ENCODE measurements at places on chromosomes 2 and 18.

DNA sequence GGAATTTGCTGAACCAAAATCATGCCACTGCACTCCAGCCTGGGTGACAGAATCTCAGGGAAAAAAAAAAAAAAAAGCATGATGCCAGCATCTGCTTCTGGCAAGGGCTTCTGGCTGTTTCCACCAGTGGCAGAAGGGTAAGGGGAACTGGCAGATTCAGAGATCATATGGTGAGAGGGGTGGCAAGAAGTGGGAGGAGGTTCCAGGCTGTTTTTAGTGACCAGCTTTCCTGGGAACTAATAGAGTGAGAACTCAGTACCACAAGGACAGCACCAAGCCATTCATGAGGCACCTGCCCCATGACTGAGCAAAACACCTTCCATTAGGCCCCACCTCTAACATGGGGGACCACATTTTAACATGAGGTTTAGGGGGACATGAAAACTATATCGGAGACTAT lies 18.4 kb upstream of the CLASP1 start:
- no peak for DNase-seq

GRCh38 chr2:54504866-54505265 lies 48.7 kb downstream of the SPTBN1 start:
- no peak for DNase-seq

DNA sequence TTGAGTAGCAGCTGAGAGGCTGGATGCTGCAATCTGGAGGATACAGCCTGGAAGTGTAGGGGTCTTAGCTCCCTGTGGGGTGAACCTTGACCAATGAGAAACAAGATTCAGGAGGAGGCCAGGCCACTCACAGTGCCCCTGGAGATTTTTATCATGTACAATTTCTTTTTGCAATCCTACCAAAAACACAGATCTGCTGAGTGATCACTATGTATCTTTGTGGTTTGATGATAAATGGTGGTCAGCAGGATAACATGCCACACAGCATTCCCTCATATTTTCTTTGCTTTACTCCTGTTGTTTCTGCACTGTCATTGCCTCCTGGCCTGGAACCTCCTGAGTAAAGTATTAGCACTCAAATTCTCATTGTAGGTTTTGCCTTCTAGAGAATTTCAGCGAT lies 357.9 kb downstream of the THSD7B start:
- no peak for DNase-seq

- DNase-seq, result no peak
These were observed 3.4 kb upstream of the ITGB6 start for GRCh38 chr2:160203422-160203821.

GRCh38 chr2:130873700-130874346 lies 37.1 kb downstream of the ARHGEF4 start:
- DNase-seq, result peak; percentile 76

- no peak for DNase-seq
These were observed 286.3 kb downstream of the OSR1 start for GRCh38 chr2:19072161-19072560.

DNA sequence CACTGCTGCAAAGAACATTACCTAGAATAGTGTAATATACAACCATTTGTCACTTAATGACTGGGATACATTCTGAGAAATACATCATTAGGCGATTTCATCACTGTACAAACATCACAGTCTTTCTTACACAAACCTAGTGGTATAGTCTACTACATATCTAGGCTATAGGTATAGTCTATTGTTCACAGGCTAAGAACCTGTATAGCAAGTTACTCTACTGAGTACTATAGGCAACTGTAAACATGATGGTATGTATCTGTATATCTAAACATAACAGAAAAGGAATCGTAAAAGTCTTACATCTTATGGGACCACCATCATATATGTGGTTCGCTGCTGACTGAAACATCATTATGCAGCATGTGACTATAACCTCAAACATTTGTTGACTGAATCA lies 21.4 kb downstream of the SP3 start:
- no peak for DNase-seq

DNA sequence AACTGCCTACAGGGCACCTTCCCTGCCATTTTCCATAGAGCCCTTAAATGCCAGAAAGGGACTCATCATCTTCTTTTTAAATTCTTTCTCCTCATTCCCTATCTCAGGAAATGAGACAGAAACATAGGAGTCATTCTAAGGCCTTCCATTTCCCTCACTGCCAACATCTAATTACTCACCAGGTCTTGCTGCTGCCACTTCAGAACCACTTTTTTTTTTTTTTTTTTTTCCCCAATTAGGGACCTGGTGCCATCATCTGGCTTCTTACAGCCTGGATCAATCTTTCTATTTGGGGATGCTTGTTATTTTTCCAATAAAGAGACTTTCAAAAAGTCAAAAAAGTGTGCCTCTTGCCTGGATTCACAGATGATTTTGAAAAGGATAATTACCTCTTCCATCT lies 373.4 kb downstream of the LPIN1 start:
- no peak for DNase-seq

DNA sequence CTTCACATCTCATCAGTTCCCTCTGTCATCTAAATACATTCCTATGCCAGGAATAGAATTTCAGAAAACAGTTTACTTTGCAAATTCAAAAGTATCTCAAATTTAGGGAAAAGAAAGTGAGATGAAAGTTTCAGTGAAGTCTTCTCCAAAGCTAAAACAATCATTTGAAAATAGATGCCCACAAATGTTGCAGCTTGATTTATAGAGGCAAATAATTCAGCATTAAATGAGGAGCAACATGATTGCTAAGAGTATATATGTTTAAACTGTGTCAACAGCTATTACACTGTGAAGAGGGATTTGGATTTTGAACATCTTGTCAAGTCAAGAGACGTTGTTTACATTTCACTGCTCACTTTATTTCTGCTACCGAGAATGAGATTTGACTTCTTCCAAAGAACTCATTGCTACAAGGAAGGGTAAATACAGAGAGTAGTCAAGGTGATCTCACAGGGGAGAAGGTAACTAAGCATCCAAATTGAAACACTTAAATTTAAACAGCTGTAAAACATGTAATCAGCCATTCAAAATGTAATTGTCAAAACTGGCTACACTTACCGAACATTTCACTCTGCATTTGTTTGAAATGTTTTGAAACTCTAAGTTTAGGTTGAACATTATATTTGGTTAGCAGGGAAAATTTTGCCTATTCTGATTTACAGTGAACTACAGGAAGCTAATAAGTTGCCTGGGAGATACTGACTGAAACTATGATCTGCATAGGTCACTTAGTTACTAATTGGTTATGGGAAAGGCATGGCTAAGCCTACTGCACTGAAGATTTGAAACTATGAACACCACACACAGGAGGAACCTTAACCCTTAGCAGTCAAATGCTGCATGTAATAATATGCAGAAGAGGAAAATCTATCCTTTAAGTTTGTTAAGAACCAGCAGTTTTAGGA lies 33.2 kb upstream of the GALNT3 start:
- no peak for DNase-seq

DNA sequence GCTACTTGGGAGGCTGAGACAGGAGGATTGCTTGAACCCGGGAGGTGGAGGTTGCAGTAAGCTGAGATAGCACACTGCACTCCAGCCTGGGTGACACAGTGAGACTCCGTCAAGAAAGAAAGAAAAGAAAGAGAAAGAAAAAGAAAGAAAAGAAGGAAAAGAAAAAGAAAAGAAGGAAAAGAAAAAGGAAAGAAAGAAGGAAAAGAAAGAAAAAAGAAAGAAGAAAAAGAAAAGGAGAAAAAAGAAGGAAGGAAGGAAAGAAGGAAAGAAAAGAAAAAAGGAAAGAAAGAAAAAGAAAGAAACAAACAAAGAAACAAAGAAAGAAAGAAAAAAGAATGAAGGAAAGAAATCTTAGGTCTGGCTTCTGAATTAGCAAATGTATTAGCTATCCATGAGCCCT lies 150.4 kb downstream of the TMEM163 start:
- DNase-seq, result no peak

- DNase-seq, result no peak
These were observed 12.3 kb upstream of the C2orf42 start for GRCh38 chr2:70203086-70203485.

DNA sequence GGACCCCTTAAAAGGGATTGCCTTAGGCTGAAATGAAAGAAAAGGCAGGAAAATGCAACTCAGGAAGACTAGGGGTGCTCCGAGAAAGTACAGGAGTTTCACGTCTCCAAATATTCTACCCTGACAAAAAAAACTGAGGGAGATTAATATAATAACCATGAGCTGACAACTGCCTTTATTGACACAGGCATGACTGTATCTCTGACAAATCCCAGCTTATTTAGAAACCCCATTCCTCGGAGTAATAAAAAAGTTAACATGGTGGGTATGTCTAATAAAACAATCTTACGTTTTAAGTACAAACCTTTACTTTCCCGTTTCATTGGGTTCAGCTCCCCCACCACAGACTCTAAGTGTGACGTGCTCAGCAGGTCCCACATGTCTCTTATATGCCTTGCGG lies 7.9 kb upstream of the RBFA start:
- DNase-seq, result no peak

GRCh38 chr18:27520401-27520800 lies 335.3 kb upstream of the CHST9 start:
- no peak for DNase-seq

GRCh38 chr18:54444319-54444914 lies 86.7 kb downstream of the C18orf54 start:
- DNase-seq, result no peak

- no peak for DNase-seq
These were observed 3.2 kb downstream of the SNED1 start for GRCh38 chr2:241001413-241002274.

GRCh38 chr18:9714266-9715087 lies 6.4 kb downstream of the RAB31 start:
- DNase-seq, result no peak

GRCh38 chr2:200810252-200810997 lies 1.3 kb upstream of the BZW1 start:
- DNase-seq, result no peak

- no peak for DNase-seq
These were observed 40.2 kb upstream of the BMPR2 start for GRCh38 chr2:202335791-202336467.

DNA sequence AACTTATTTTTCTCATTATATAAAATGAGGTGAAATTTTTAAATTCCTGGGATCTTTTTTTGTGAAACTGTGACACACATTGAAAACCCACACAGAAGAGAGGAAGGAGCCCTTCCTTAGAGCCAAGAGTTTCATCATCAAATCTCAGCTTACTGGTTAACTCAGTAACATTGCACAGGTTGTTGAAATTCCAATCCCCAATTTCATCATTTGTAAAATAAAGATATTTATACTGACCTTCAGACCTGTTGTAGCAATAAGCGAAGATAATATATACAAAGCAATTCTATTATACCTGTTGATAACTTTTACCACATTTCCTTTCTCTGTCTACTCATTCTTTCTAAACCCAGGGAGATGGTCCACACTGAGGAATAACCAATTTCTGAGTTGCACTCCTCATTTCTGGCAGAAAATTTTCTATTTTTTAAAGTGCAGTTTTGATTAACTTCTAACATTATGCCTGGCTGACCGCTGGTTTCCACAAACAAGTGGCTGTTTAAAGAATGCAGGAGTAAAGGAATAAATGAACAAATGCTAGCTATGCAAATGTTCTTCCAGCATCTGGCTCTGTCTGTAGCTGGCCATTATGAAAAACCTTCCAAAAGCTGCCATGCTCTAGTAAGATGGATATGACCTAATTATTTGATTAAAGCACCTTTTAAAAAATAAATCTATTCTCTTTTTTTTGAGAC lies 105.7 kb upstream of the LINC00305 start:
- DNase-seq, result no peak

- no peak for DNase-seq
These were observed 28.2 kb downstream of the MYCN start for GRCh38 chr2:15968280-15969178.

GRCh38 chr18:54968807-54969206 lies 9.5 kb upstream of the CCDC68 start:
- DNase-seq, result no peak

DNA sequence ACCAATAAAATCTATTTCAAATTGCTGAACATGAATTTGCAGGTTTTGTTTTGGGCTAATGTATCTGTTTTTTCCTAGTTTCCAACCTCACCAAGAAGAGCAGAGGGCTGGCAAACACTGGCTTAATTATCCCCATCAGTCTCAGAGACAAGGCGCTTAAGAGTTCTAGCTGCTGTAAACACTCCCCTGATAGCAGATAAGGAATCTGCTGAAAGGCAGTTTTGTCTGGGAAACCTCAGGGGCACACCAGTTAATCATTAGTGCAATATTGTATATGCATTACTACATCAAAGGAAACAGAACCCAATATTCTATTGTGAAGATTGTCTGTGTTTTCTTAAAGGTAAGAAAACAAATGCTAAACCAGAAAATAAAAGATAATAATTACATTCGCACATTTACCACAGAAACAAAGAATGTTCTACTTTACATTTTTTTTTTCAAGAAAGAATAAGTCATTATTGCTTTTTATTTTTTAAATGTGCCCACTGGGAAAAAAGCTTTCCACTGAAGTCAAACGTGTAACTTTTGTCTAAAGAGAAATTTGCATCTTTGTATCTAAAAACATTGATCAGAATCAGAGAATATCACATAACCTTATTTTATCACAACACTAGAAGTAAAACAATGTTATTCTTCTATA lies 179.1 kb downstream of the ERBB4 start:
- no peak for DNase-seq

DNA sequence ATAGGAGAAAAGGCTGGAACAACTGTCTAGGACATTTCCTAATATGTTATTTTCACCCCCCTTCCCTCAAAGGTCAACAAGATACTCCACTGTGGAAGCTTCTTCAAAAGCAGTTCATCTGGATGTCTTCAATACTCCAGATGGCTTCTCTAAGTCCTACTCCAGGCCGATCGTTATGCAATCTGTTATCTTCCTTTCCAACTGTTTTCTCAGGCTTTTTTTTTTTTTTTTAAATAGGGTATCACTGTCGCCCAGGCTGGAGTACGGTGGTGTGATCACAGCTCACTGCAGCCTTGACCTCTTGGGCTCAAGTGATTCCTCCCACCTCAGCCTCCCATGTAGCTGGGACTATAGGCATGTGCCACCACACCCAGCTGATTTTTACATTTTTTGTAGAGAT lies 26.3 kb downstream of the ATP8B1 start:
- no peak for DNase-seq

GRCh38 chr18:54877076-54877475 lies 48.8 kb downstream of the RAB27B start:
- no peak for DNase-seq

- DNase-seq, result no peak
These were observed 10.7 kb upstream of the WDSUB1 start for GRCh38 chr2:159297042-159297707.

DNA sequence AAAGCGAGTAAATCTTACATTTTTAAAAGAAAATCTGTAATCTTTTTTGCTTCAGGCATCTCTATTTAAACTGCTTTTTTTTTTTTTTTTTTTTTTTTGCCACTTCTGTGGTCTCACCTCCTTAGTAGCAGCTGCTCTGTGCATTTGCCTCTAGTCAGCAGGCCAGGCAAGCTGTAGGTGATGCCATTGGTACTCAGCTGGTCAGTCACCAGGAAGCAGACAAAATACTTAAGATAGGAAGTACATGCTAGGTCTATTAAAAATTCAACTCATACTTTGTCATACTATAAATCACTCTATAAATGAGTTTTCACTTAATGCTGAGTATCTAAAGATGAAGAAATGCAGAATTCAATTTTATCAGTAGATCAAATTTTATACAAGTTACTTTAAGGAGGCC lies 83.7 kb downstream of the KYNU start:
- DNase-seq, result no peak

- no peak for DNase-seq
These were observed 110.4 kb downstream of the LRP1B start for GRCh38 chr2:142020368-142020767.

GRCh38 chr2:6103949-6104348 lies 411.8 kb downstream of the SOX11 start:
- no peak for DNase-seq
